Stimulated activated CD4-positive, alpha-beta T cell treated with anti-CD3 and anti-CD28 coated beads, Interleukin-15, amount 100 ng/mL, for 24 hours (primary cell): ENCODE measurements at places on chromosomes 7 and 10.

DNA sequence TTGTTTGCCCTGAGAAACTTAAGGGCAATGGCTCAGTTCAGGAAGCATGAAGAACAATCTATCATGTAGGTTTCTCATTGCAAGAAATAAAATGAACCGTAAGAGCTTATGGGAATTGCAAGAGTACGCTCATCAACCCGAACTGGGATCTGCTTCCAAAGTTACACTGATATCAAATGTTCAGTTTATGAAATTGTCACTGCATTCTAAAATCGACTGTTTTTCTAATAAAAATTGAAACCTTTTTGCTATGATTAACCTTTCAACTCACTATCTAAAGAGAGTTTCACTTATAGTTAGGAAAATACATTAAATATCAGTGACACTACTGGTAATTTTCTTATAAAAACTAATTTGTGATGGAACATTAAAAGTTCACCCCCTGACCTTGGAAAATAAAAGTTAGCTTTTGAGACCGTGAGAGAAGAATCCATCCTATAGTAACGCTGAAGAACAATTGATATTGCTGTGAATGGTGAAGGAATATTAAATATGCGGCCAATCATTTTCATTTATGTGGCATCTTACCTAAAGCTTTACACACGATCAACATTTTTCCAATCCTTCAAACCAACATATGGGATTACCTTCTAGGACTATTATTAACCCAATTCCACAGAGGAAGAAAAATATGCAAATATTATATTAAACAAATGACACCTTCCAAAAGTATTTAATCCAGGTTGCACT lies 2.2 kb downstream of the MEOX2 start:
- DNase-seq: no peak

GRCh38 chr7:50333221-50333651 lies 28.7 kb downstream of the IKZF1 start:
- DNase-seq: no peak

DNA sequence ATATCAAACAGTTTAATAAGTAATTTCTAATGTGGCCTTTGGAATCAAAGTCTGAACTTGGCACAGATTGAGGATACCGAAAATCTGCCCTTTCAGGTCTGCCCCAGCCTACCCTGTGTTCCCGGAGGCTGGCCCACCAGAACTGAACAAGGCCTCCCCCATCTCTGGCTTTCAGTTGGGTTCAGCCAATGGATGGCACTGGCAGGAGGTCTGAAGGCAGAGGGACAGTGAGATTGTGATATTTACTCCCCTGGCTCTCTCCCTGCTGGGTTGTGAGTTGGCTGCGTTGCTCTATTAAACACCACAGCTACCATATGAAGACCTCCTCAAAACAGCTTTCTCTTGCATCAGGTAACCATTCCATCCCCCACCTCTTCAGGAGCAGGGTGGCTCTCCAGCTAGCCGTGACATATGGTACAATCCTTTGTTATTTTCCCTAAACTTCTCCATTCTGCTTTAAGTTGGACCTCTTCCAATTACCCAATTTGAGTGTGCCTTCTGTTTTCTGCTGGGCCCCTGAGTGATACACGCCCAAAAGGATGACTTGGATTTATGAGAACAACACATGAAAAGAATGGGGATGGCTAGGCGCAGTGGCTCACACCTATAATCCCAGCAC lies 28.1 kb downstream of the DNMBP start:
- DNase-seq: no peak

GRCh38 chr7:98731651-98732050 lies 114.6 kb downstream of the NPTX2 start:
- no peak for DNase-seq

GRCh38 chr7:138049505-138050116 lies 26.6 kb upstream of the AKR1D1 start:
- DNase-seq: no peak

DNA sequence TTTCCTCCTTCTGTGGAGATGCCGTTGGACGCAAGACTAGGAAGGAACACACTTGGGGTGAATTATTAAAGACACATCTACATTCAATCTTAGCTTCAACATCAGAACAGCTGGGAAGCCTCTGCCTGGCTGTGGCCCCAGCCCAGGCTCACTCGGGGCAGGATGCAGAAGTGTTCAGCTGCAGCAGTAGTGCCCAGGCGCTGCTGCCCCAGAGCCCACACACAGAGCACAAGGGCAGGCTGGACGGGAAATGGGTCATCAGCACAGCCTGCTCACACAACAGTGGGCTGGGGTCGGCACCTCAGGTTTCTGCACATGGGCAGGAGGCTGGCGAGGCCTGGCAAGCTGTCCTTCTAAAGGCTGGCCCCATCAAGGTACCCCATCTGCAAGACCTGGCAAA lies 42.5 kb downstream of the NOD1 start:
- no peak for DNase-seq

DNA sequence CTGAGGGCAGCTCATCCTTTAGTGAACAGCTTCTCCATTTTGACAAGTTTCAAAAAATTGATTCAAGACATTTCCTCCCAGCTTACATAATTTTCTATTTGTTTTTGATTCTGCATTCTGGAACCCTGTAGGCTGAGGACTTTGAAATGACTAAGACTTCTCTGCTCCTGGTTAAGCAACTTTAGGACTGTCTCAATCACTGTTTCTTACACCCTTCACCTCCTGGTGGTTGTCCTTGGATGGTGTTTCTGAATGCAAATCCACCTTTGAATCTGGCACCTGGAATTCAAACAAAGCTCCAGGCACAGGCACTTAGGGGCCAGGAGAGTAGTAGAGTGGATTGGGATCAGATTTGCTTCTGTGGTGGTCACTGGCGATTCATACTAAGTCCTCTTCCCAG lies 595.5 kb downstream of the LRMDA start:
- DNase-seq: no peak

GRCh38 chr7:137001041-137001440 lies 132.6 kb downstream of the CHRM2 start:
- no peak for DNase-seq
